ENCODE measurements at places on chromosomes 3 and 15.

- no peak for DNase-seq
Measured at GRCh38 chr3:46863261-46863782, at the start of gene MYL3. Gene MYL3 (minus strand): TSS chr3:46863444. CDS start chr3:46863390, 54 bp downstream.

GRCh38 chr3:122247087-122247824 is 63.8 kb downstream of the CASR start:
- no peak for DNase-seq

GRCh38 chr15:51771773-51772172 is 20.4 kb downstream of the TMOD2 start:
- DNase-seq = peak; percentile 51

DNA sequence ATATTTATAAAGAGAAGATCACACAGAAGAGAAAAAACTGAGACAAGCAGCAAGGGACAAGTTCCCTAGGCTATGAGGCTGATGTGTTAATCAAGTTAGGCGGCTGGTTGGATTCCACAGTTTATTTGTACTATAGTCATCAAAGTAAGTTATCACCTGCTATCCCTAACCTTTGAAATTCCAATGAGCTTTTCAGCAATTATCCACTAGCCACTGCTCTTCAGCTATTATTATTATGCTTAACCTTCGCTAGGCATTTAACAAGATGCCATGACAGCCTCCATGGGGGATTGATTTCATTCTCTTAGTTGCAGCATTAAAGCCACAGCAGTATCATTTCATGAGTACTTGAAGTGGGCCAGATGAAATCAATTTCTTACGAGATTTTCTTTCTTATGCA is 699.5 kb upstream of the NAALADL2 start:
- no peak for DNase-seq

DNA sequence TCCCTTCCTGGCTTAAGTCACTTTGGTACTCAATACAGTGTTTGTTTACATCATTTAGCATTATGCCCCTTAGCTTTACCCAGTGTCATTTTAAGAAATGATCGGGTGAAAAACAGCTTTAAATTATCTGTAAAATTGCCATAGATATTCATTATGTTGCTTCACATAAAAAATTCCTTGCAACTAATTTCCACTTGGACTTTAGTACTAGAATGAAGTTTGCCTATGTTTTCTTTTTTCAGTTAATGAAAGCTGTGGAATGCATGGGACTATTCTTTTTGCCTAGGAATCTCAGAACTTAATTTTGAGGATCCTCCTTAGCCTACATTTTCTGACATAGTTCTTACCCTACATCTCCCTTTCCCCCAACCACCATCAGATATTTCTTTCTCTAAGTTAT is 38.4 kb downstream of the CCNL1 start:
- no peak for DNase-seq

Measured in dermis blood vessel endothelial cell (primary cell).